Natural killer cell (primary cell): ENCODE measurements at places on chromosomes 16 and 17. TPM values are rescaled to one million over a fixed set of nuclear protein-coding genes. Genes with fewer than 3 reads are reported as not detected.

DNA sequence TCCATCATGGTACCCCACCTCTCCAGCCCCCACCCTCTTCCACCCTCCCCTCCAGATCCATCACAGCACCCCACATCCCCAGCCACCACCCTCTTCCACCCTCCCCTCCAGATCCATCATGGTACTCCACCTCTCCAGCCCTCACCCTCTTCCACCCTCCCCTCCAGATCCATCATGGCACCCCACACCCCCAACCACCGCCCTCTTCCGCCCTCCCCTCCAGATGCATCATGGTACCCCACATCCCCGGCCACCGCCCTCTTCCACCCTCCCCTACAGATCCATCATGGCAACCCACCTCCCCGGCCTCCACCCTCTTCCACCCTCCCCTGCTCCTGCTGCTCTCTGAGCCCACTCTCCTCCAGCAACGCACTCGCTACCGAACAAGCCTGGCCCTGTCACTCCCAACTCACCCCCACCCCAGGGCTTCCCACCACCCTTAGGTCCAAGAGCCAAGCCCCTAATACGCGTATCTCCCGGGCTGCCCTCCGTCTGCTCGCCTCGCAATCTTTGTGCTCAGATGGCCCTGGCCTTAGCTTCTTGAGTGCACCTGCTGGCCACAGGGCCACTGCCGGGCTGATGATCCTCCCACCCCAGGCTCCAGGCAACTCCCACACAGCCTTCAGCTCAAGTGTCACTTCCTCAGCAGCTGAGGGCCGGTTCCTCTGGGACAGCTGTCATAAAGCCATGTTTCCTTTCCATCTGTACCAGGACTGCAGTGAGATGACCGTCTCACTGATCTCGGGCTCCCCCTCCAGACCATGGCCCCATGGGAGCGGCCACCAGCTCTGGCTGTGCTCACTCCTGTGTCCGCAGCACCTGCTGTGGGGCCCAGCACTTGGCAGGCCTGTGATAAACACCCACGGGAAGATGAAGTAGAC is 25.5 kb downstream of the KDM8 start:
- H3K27ac ChIP-seq: no peak overlapping the region
- no peak overlapping the region for H3K4me3 ChIP-seq
- no peak for DNase-seq
- H3K36me3 ChIP-seq: peaks cover 13% of the 10 kb centered on the region
- H3K27me3 ChIP-seq: no peaks in the 10 kb centered on the region

OTOP2 gene
- total RNA-seq: not detected

- no peaks in the 10 kb centered on the region for H3K36me3 ChIP-seq
- H3K27ac ChIP-seq: no peak overlapping the region
- H3K27me3 ChIP-seq: no peaks in the 10 kb centered on the region
- no peak for DNase-seq
These were observed 50.8 kb downstream of the AKAP1 start for GRCh38 chr17:57135789-57136291.

- H3K27me3 ChIP-seq: no peaks in the 10 kb centered on the region
- H3K4me3 ChIP-seq: no peak overlapping the region
These were observed 12.2 kb upstream of the PRKCA start for GRCh38 chr17:66290101-66290722.

HNF1B gene
- total RNA-seq: not detected

DNA sequence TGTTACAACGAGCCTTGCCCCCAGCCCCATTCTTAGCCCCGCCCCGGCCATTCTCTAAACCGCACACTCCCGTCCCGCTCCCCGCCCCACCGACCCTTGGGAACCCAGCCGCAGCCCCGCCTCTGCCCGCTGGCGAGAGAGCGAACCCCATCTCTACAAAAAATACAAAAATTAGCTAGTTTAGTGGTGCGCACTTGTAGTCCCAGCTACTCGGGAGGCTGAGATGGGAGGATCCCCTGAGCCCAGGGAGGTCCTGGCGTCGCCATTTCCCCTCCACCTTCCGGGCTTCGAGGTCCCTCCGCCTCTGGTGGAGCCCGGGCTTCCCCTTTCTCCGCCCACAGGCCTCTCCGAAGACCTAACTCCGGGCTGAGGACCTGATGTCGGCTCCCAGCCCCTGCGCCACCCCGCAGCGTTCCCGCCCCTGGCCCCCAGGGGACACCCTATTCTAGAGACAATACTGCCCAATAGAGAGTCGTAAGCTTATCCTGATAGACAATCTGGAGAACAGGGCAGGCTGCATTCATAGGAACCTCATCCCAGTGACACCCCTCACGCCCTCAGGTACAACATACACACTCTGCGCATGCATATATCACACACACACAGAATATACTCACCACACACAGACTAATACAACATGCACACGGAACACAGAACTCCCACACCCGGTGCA is 480 bp upstream of the PROCA1 start:
- H3K4me1 ChIP-seq: peaks cover 26% of the 10 kb centered on the region
- peak; percentile 80 for DNase-seq
- H3K27ac ChIP-seq: peak overlapping the region; percentile 82
- H3K27me3 ChIP-seq: peaks cover 10% of the 10 kb centered on the region
- H3K4me3 ChIP-seq: peak overlapping the region; percentile 62
